Transverse colon (tissue), 4 donors: ENCODE measurements at places on chromosomes 2 and 18. TPM values are rescaled to one million over a fixed set of nuclear protein-coding genes. Genes with fewer than 3 reads are reported as not detected.

DNA sequence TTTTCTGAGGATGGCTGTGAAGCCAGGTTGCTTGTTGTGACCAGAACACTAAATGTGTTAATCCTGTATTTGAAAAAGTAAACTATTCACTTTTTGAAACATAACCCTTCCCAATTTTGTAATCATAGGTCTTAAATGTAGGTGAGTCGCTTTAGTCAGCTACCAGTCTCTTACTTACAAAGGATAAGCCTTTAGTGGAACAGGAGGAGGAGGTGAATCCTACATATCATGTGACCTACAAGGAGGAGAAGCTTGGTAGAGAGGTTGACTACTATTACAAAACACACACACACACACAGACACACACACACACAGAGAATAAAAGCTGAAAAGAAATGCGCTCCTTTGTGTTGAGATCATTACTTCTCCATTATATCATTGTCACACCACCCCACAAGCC, 59.9 kb upstream of the SPAG16 start:
- no peak for DNase-seq

- DNase-seq = no peak
Measured at GRCh38 chr2:44771522-44771921, 170.0 kb upstream of the SIX3 start.

GRCh38 chr2:30768036-30768686, 39.1 kb downstream of the CAPN13 start:
- DNase-seq = no peak

Gene PDE6D
- total RNA-seq = 4.8 TPM

DNA sequence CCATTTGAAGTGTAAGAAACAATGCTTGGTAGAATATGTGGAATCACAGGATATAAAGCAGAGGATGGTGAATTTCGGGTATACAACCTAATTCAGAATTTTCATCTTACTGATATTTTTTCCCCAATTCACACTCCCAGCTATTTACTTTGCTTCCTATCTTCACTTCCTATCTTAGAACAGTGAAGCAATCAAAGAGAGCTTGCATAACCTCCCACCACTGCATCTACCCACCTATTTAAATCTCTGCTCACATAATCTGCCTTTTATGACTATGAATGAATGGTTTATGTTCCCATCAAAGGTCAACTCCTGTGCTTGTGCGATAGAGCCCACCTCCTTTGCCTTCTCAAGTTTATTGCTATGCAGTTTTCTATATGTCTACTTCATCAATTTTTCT, 3.3 kb downstream of the RMDN2 start:
- DNase-seq = no peak

- no peak for DNase-seq
Measured at GRCh38 chr2:7595206-7595605, 678.0 kb downstream of the RNF144A start.

DNA sequence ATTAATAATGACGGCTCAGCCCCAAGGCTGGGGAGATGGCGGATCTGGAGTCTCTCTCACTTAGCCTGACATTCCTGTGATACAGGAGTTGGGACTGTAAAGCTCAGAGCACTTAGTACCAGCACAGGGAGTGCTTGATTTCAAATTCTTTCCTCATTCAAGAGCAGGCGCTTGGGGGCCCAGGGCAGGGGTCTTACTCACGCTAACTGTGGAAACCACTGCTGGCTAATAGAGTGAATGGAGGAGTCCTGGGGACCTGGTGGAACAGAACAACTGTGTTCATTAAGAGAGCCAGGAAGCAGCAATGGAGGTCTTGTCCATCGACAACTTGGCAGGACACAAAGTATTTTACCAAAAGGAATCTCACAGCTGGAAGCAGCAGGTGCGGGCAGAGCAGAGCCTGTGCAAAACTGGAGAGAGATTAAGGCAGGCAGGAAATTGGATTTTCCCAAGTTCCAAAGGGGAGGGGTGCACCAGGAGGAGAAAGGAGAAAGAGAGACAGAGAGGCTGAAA, 358.9 kb downstream of the TNS1 start:
- DNase-seq = no peak

Gene CLIP4
- total RNA-seq = 32.6 TPM

Gene ERICH2
- total RNA-seq = not detected

GRCh38 chr2:145305889-145306288, 786.0 kb upstream of the ZEB2 start:
- no peak for DNase-seq

DNA sequence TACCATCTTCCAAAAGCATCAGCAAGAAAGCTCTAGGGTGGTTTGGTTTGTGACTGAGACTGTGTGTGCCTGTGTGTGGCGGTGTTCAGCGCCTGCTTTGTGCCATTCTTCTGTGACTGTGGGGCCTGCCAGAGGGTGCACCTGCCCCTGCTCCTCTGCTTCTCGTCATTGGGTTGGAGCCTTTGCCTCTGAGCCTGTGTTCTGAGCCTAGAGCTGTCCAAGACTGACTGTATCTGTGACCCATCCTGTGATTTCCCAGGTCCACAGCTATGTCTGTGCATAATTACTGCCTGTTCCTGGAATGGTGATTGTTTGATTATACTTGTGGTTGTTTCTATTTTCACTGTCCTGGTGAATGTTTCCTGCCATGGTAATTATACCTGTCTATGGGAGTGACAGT, 57.1 kb upstream of the KLHL29 start:
- DNase-seq = no peak

DNA sequence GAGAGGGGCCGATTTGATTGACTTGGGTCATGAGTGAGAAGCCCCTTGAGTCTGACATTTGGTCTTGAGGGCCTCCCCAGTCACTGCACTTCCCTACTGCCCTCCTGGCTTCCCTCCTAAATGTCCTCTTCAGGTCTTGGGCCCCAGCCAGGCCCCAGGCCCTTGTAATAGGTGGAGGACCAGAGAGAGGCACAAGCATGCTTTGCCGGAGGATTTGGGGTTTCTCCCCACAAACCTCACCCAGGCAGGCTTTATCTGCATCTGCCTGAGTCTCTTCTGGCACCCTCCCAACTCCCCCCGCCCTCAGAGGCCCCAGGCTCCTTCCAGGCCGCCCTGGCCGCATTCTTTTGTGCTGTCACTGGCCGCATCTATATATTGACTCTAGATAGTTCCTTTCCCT, 270.7 kb downstream of the HAUS1 start:
- DNase-seq = no peak

DNA sequence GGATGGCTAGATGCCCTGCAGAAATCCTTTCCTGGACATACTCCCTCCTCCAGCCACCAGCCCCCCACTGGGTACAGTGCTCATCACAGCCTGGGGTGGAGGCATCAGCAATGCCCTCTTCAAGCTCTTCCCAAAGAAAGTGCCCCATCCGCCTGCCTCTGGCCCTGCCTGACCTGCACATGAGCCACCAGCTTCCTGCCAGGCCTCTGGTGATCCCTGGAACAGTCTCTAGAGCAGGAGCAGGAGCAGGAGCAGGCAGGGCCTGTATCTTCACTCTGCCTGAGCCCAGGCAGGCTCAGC, 54.1 kb upstream of the CAB39 start:
- no peak for DNase-seq

GRCh38 chr2:7430869-7431641, 513.8 kb downstream of the RNF144A start:
- DNase-seq = peak; percentile 44

Gene CXCR4
- total RNA-seq = 62.7 TPM

DNA sequence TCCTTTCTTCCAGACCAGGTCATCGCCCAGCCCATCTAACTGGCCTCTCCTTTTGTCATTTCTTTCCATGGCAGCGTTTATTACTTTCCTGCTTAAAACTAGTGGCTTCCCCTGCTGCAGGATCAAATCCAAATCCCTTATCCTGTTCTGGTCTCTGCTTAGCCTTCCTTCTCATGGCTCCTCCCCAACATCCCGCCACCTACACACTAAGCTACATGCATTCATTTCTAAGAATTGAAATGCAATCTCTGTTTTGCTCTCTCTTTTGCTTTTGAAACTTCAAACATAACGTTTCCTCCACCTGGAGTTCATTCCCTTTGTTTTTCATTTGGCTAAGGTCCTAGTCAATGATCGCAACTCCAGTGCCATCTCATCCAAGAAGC, 18.0 kb upstream of the DPP4 start:
- no peak for DNase-seq

- no peak for DNase-seq
Measured at GRCh38 chr18:23634692-23635091, 28.0 kb downstream of the ANKRD29 start.

DNA sequence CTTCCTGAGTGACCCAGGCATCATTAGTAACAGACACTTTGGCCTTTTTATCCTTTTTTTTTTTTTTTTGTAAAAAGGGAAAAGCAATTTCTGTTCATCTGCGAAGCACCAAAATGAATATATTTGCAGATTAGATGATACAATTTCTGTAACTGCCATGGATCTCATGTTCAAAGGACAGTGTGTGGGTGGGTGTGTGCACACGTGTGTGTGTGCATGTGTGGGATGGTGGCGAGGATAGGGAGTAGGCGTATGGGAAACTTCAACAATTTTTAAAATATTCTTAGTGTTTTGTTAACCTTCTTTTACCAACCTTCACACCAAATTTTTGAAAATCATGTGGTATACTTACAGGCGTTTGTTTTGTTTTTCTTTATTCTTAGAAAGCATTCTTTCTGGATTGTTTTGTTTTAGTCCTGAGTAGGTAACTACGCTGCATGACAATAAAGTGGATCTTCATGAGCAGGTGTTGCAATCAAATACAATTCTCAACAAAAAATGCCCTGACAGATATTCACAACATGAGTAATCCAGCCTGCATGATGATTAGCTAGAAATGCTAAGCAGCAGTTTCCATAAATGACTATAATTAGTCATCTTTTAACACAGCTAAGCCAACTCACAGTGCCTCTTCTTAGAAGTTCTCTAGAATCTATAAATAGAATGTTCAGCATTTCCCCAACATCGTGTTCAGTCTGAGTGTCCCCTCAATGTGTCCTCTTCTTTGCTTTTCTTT, 53.5 kb upstream of the RMDN2 start:
- no peak for DNase-seq

Gene RESP18
- total RNA-seq = not detected

DNA sequence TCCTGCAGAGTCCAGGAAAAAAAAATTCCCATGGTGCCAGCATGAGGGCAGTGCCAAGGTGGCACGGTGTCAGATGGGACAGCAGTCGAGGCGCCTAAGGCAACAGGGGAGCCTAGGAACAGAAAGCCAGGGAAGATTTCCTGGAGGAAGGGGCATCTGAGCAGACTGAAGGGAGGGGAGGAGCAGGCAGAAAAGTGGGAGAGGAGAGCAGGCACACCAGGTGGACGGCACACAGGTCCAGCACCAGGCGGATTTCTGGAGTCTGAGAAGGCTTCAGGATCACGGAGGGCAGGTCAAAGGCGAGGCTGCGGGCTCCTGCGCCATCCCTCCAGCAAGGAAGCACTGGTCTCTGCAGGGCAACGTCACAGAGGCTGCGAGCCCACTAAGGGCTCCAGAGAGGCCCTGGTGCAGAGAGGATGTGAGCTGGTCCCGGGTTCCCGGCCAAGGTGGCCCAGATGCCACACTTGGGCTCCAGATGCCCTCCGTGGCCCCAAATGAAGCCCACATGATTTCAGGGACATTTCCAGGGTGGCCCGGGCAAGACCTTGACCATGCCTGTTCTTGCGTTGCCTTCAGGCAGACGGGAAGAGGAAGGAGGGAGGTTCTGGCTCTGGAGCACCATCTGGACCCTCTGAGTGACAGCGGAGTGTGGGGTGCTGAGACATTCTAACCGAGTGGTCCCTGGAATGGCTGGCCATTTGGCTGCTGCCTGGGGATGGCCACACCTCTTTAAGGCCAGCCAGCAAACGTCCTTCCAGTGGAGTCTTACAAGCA, 4.1 kb downstream of the HS6ST1 start:
- DNase-seq = no peak

DNA sequence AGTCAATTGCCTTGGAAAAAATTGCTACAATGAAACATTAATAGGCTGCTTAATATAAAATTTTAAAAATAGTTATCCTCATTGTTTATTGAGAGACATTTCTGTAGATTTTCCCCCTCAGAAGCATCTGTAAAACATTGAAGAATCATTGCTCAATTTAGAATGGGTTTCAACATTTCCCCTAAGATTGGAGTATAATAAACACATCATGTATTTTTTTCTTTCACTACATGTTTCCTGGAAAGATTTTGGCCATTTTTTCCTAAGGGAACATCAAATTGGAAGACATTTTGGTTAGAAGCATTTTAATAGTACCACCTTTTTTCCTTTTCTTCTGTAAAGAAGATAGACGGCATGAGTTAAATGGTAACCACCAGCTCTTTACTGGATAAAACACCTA, 443.2 kb upstream of the SPHKAP start:
- no peak for DNase-seq

DNA sequence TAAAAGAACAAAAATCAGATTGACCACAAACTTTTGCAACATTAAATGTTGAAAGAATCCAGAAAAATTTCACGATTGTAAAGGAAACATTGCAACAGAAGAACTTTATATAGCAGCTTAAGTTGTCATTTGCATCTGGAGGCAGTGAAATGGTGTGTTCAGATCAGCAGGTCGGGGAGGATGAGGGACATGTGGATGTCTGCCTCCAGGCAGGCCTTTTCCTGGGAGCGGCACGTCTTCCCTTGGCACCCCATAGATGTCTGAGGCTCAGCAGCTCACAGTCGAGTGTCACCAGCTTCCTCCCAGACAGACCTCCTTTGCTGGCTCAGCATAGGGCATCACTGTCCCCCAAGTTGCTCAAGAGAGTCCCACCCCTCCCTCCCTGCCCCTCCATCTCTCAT, 44.3 kb upstream of the ASB1 start:
- DNase-seq = no peak

GRCh38 chr18:629269-630150, 27.9 kb upstream of the TYMS start:
- no peak for DNase-seq

Gene HRH4
- not detected for total RNA-seq

- peak; percentile 14 for DNase-seq
Measured at GRCh38 chr2:76667821-76668271, 854.3 kb downstream of the LRRTM4 start.

Gene TCF23
- not detected for total RNA-seq

DNA sequence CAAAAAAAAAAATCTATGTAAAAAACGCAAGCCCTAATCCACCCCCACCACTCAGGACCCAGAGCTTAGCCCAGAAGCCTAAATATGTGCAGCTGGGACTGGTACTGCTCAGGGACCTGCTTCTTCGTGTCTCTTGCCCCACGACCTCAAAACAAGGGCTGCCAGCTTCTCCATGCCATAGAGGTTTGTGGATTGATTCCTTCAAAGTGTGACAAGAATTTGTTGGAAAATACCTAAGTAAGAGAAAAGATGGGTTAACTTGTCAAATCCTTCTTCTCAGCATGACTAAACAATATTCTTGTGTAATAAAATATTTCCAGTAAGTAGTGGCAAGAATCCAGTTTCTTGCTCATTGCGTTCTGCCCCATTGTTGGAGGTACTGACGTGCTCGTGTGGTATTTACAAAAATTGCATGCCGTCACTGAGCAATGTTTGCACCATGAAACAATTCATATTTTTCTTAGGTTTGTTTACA, 825 bp upstream of the SCYGR1 start:
- DNase-seq = no peak

DNA sequence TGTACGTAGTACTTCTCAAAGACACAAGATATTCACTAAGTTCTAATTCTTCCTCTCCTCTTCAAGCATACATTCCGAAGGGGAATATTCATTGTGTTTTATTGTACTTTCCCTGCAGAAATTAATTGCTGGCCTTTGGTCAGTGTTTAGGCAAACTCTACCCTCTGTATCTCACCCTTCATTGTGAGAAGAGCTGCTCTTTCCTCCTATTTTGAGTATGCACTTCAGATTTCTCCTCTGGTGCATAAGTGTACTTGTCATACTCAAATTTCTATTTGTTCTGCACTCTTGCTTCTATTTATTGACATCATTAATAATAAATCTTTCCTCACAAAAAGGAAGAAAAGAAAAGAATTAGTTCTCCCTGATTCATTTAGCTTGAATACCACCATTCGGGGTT, 485.4 kb upstream of the SLC8A1 start:
- DNase-seq = no peak
